Activated T-cell treated with anti-CD3 and anti-CD28 coated beads, Interleukin-2, amount 50 U/mL, for 72 hours (primary cell): ENCODE measurements at places on chromosomes 7 and 10. TPM values are rescaled to one million over a fixed set of nuclear protein-coding genes. Genes with fewer than 3 reads are reported as not detected.
A peak's percentile ranks its signal among the peaks of the same experiment; 100 is the strongest.

The IQUB gene
- total RNA-seq = 0.10 TPM

The PSD gene
- 8.6 TPM for total RNA-seq

The FAM204A gene
- 88.6 TPM for total RNA-seq

The HOXA9 gene
- not detected for total RNA-seq

The IFIT3 gene
- 6.7 TPM for total RNA-seq

The FGFBP3 gene
- total RNA-seq = 1.4 TPM

The DNAJC1 gene
- total RNA-seq = 40.6 TPM

The PAXIP1 gene
- total RNA-seq = 17.2 TPM

The HOXA10 gene
- 0.26 TPM for total RNA-seq

The HOXA6 gene
- total RNA-seq = 0.31 TPM

The STOX1 gene
- 0.41 TPM for total RNA-seq

The FAM25A gene
- not detected for total RNA-seq

The CPXM2 gene
- not detected for total RNA-seq

The CCAR1 gene
- total RNA-seq = 111 TPM

The SLC29A4 gene
- 0.48 TPM for total RNA-seq

GRCh38 chr10:112716076-112716475, 234.0 kb upstream of the TCF7L2 start:
- H3K27ac ChIP-seq = no peak overlapping the region
- no peak overlapping the region for H3K4me3 ChIP-seq
- peaks cover 3% of the 10 kb centered on the region for H3K36me3 ChIP-seq
- H3K4me1 ChIP-seq = no peaks in the 10 kb centered on the region
- no peak for DNase-seq

DNA sequence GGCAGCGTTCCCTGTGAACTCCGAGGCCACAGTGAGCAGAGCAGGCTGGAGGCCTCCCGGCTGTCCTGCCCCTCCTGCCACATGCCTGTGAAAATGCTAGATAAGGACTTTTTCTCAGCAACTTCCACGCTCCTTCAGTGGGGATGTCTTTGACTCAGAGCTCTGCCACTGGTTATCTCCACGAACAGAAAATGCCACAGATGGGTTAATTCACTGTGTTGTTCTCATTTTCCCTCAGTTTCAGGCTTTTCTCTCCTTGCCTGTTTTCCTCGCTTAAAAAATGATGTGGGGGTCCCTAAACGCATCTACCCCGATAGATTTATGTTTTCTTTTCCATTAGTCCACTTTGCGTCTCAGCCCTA, 51.3 kb downstream of the IKZF1 start:
- peaks cover 77% of the 10 kb centered on the region for H3K36me3 ChIP-seq
- peak overlapping the region; percentile 78 for H3K4me3 ChIP-seq
- no peak for DNase-seq
- H3K27ac ChIP-seq = peak overlapping the region; percentile 96
- H3K4me1 ChIP-seq = peaks cover 82% of the 10 kb centered on the region

GRCh38 chr7:155610633-155611193, 33.7 kb upstream of the RBM33 start:
- H3K27ac ChIP-seq = no peak overlapping the region
- DNase-seq = no peak
- H3K4me1 ChIP-seq = no peaks in the 10 kb centered on the region
- H3K36me3 ChIP-seq = peaks cover 6% of the 10 kb centered on the region
- H3K4me3 ChIP-seq = no peak overlapping the region

GRCh38 chr10:73772281-73773151, 9.3 kb upstream of the CHCHD1 start:
- H3K27ac ChIP-seq = peak overlapping the region; percentile 64
- H3K36me3 ChIP-seq = peaks cover 13% of the 10 kb centered on the region
- DNase-seq = peak; percentile 85
- H3K4me3 ChIP-seq = peak overlapping the region; percentile 86
- no peaks in the 10 kb centered on the region for H3K27me3 ChIP-seq

DNA sequence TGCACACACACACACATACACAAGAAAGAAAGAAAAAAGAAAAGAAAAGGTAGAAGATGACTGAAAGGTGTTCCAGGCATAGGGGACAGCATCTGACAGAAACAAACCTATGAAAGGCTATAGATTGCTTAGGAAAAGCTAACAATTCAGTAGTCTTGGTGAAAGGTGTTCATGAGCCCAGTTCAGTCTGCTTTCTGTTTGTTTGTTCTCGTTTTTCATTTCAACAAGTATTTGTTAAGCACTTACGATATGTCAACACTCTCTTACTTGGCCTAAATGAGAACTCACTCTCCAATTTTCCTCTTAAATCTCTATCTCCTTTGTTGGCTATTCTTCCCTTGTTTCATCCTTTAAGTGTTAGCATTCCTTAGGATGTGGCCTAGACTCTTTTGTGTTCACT, 133.2 kb downstream of the GRM8 start:
- no peak overlapping the region for H3K27ac ChIP-seq
- no peak for DNase-seq
- H3K4me1 ChIP-seq = peaks cover 6% of the 10 kb centered on the region
- H3K36me3 ChIP-seq = no peaks in the 10 kb centered on the region

DNA sequence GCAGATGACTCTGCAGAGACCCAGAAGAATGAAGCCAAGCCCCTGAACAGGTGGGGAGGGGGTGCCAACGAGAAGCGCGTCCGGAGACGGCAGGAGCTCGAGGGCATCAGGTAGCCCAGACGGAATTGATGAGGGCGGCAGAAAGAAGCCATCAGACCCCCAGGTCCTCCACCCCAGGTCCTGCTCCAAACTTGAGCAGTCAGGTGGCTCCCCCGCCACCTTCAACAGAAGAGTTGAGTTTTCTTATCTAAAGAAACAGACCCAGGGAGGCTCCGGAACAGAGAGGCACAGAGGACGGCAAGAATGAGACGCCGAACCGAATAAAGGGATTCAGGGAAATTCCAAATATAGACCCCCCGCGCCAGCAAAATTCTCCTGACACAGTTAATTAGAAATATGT, 22.2 kb downstream of the RGS10 start:
- H3K36me3 ChIP-seq = peaks cover 2% of the 10 kb centered on the region
- H3K27me3 ChIP-seq = no peaks in the 10 kb centered on the region
- no peak for DNase-seq

GRCh38 chr7:45434167-45434784, 139.9 kb upstream of the ADCY1 start:
- H3K27me3 ChIP-seq = peaks cover 49% of the 10 kb centered on the region
- no peak overlapping the region for H3K27ac ChIP-seq
- H3K36me3 ChIP-seq = no peaks in the 10 kb centered on the region
- DNase-seq = no peak

DNA sequence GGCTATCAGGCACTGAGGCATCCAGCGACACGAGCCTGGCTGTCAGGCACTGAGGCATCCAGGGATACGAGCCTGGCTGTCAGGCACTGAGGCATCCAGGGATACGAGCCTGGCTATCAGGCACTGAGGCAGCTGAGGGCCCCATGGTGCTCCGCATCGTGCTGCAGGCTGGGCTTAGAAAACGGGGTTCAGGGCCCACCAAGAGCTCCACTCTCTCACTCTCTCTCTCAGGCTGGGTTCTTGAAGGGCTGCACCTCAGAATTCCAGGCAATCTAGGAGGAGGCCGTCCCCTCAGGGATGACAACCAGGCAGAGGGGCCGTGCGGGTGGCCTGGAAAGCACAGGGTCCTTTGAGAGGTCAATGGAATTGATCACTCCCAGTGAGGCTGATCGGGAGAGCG, 69.0 kb downstream of the CFAP46 start:
- H3K27ac ChIP-seq = no peak overlapping the region
- H3K4me1 ChIP-seq = no peaks in the 10 kb centered on the region
- H3K36me3 ChIP-seq = no peaks in the 10 kb centered on the region
- H3K27me3 ChIP-seq = peaks cover 25% of the 10 kb centered on the region
- H3K4me3 ChIP-seq = no peak overlapping the region
- no peak for DNase-seq

- H3K36me3 ChIP-seq = peaks cover 2% of the 10 kb centered on the region
- DNase-seq = no peak
- H3K27ac ChIP-seq = peak overlapping the region; percentile 80
- peak overlapping the region; percentile 75 for H3K4me3 ChIP-seq
- H3K4me1 ChIP-seq = peaks cover 89% of the 10 kb centered on the region
These were observed 96.1 kb downstream of the FAM53B start for GRCh38 chr10:124648131-124648475.

- H3K4me1 ChIP-seq = peaks cover 29% of the 10 kb centered on the region
- H3K4me3 ChIP-seq = no peak overlapping the region
- H3K27me3 ChIP-seq = no peaks in the 10 kb centered on the region
- H3K27ac ChIP-seq = no peak overlapping the region
These were observed 57.4 kb downstream of the MKLN1 start for GRCh38 chr7:131385039-131385605.

DNA sequence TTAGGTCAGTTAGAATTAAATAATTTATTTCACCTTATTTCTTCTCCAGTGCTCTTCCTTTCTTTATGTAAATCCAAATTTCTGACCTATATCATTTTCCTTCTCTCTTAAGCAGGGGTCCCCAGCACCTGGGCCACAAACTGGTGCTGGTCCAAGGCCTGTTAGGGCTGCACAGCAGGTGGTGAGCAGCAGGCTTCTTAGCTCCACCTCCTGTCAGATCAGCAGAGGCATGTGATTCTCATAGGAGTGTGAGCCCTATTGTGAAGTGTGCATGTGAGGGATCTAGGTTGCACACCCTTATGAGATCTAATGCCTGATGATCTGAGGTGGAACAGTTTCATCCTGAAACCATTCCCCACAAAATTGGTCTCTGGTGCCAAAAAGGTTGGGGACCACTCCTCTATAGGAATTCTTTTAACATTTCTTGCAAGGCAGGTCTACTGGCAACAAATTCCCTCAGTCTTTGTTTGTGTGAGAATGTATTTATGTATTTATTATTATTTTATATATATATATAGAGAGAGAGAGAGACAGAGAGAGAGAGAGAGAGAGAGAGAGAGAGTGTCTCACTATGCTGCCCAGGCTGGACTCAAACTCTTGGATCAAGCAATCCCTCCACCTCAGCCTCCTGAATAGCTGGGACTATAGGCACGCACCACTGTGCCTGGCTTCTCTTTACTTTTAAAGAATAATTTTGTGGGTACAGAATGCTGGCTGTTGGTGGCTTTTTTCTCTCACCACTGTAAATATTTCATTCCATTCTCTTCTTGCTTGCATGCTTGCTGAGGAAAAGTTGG, 4.3 kb upstream of the ABCC2 start:
- H3K27ac ChIP-seq = no peak overlapping the region
- H3K27me3 ChIP-seq = no peaks in the 10 kb centered on the region
- no peak overlapping the region for H3K4me3 ChIP-seq
- DNase-seq = no peak

GRCh38 chr7:121994625-121995410, 121.9 kb downstream of the PTPRZ1 start:
- H3K4me3 ChIP-seq = no peak overlapping the region
- no peaks in the 10 kb centered on the region for H3K36me3 ChIP-seq
- peak; percentile 51 for DNase-seq
- H3K27me3 ChIP-seq = no peaks in the 10 kb centered on the region
- H3K27ac ChIP-seq = no peak overlapping the region
- no peaks in the 10 kb centered on the region for H3K4me1 ChIP-seq

- H3K27me3 ChIP-seq = peaks cover 6% of the 10 kb centered on the region
- no peak for DNase-seq
- no peaks in the 10 kb centered on the region for H3K36me3 ChIP-seq
These were observed 22.0 kb downstream of the OR6B1 start for GRCh38 chr7:144022169-144022568.

- no peak overlapping the region for H3K27ac ChIP-seq
- H3K4me1 ChIP-seq = peaks cover 23% of the 10 kb centered on the region
- H3K36me3 ChIP-seq = peaks cover 15% of the 10 kb centered on the region
- H3K27me3 ChIP-seq = no peaks in the 10 kb centered on the region
These were observed 6.2 kb upstream of the ACTR3C start for GRCh38 chr7:150329331-150330120.

DNA sequence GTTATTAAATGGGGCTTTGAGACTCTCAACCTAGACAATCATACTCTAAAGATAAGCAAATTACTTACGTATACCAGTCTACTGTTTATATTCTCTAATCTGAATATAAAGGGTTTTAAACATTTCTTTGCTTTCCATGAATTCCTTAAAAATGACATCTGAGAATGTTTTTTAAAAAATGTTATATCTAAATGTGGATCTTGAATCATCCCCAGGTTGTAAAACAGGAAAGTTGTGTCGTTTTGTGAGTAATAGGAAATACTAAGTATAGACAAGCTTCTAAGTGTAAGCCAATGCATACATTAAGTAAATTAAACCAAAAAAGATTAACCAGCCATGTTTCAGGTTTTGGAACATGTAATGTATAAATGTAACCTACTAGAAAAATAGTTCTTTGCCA, 26.8 kb downstream of the ADD3 start:
- no peaks in the 10 kb centered on the region for H3K36me3 ChIP-seq
- H3K27ac ChIP-seq = no peak overlapping the region
- no peaks in the 10 kb centered on the region for H3K27me3 ChIP-seq
- no peak for DNase-seq

- DNase-seq = no peak
- peaks cover 18% of the 10 kb centered on the region for H3K4me1 ChIP-seq
These were observed 26.6 kb downstream of the TBXAS1 start for GRCh38 chr7:139855498-139856270.

- no peaks in the 10 kb centered on the region for H3K4me1 ChIP-seq
- DNase-seq = no peak
- H3K4me3 ChIP-seq = no peak overlapping the region
- H3K36me3 ChIP-seq = no peaks in the 10 kb centered on the region
- peaks cover 42% of the 10 kb centered on the region for H3K27me3 ChIP-seq
- no peak overlapping the region for H3K27ac ChIP-seq
These were observed 99.0 kb downstream of the PTPRE start for GRCh38 chr10:128005858-128006257.

DNA sequence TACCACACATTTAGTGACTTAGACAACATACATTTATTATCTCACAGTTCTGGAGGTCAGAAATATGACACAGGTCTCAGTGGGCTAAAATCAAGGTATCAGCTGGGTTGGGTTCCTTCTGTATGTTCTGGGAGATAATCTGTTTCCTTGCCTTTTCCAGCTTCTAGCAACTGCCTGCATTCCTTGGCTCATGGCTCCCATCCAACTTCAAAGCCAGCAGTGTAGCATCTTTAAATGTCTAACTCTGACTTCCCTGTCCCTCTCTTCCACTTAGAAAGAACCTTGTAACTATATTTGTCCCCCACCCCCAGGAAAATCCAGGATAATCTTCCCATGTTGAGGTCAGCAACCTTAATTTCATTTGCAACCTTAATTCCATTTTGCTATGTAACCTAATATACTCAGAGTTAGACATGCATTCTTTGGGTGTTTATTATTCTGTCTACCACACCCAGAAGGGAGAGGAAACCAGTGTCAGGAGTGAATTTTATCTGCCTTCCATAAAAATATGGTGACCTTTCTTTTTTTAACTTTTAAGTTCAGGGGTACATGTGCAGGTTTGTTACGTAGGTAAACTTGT, 57.3 kb upstream of the SMIM30 start:
- H3K27me3 ChIP-seq = peaks cover 8% of the 10 kb centered on the region
- no peaks in the 10 kb centered on the region for H3K4me1 ChIP-seq
- H3K36me3 ChIP-seq = no peaks in the 10 kb centered on the region
- DNase-seq = no peak
